ENCODE measurements at places on chromosomes 6 and 20.

DNA sequence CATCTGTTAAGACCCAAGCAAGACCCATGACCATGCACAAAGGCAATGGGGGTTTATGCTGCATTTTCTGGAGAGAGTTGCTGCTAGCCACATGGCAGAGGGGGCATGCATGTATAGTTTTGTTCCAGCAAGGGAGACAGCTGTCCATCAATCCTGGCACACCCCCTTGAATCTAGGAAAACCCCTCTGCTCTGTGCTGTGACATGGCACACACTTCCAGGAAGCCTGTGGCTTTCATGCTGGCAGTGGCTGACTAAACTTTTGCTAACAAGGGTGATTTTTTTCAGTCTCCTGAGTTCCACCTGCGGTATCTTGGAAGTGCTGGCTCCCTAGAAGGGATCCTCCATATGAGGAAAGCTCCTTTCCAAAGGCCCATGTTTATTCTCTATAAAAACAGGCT lies 9.1 kb upstream of the CST4 start:
- H3K27me3 ChIP-seq = no peaks in the 10 kb centered on the region
- no peak overlapping the region for H3K4me3 ChIP-seq
- no peaks in the 10 kb centered on the region for H3K36me3 ChIP-seq
- H3K27ac ChIP-seq = no peak overlapping the region

DNA sequence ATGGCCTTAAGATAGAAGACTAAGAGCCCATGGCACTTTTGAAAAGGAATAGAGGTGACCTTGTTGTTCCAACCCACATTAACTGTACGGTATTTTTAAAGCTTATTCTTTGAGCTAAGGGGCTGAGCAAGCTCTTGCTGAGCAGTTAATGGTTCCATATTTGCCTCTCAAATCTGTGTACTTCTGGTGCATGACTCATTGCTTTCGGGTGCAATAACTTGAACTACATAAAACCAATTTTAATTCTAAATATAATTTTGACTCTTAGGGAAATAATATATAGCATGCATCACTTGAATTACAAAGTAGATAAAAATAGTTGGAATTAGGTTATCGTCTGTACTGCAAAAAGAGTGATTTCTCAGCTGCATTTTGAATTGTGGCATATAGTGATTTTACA lies 348.1 kb upstream of the CITED2 start:
- H3K36me3 ChIP-seq = no peaks in the 10 kb centered on the region
- no peaks in the 10 kb centered on the region for H3K27me3 ChIP-seq
- no peak overlapping the region for H3K27ac ChIP-seq
- no peak for DNase-seq
- no peak overlapping the region for H3K4me3 ChIP-seq

- peaks cover 32% of the 10 kb centered on the region for H3K4me1 ChIP-seq
- no peak overlapping the region for H3K4me3 ChIP-seq
- H3K36me3 ChIP-seq = no peaks in the 10 kb centered on the region
Observed at GRCh38 chr6:81938014-81938856, 185.8 kb upstream of the TENT5A start.

DNA sequence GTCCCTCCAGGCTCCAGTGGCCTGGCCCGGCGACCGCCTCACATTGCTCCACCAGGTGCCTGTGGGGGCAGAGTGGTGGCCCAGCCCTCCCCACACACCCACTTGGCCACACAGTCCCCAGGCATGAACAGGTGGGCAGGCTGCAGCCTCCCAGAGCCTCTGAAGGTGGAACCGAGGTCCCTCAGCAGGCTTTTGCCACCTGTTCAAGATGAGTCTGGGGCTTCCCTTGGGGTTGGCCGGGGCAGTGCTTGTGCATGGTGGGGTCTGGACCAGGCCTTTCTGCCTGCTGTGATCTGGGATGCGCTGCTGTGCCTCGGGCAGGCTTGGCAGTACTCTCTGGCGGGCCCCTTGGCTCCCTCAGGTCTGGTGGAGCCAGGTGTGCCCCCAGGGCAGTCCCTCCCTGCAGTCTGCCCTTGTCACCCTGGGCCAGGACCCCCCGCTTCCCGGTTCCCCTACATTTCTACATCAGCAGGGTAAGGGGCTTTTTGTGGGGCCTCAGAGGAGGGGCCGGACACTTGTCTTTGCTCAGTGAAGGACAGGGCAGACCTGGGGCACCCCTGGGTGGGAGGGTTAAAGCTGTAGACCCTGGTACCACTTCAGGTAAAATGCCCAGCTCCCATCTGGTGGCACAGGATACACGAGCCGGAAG lies 2.7 kb upstream of the COL9A3 start:
- peaks cover 4% of the 10 kb centered on the region for H3K36me3 ChIP-seq
- H3K27ac ChIP-seq = no peak overlapping the region
- no peak overlapping the region for H3K4me3 ChIP-seq
- H3K4me1 ChIP-seq = peaks cover 21% of the 10 kb centered on the region
- H3K27me3 ChIP-seq = peaks cover 34% of the 10 kb centered on the region

GRCh38 chr6:63923139-63923739 lies 287.6 kb downstream of the PHF3 start:
- no peak for DNase-seq
- H3K4me3 ChIP-seq = no peak overlapping the region
- H3K27me3 ChIP-seq = peaks cover 12% of the 10 kb centered on the region
- H3K36me3 ChIP-seq = no peaks in the 10 kb centered on the region

DNA sequence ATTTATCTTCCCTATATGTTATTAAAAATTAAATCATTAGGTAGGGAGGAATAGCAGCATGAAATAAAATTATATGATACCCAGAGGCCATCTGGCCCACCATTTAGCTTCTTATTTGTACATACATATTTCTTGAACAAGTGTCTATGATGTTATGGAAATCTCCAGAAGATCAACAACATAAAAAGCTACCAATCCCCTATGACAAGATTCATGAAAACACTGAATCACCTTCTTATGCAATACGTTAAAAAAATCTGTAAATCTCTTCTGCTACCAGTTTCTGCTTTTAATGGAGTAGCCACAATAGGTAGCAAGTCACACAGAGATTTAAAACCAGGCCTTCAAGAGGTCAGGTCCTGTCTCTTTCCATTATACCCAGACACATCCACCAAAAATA lies 125.8 kb upstream of the ENPP5 start:
- no peak for DNase-seq
- H3K27ac ChIP-seq = no peak overlapping the region
- H3K36me3 ChIP-seq = no peaks in the 10 kb centered on the region
- H3K4me1 ChIP-seq = no peaks in the 10 kb centered on the region
- no peak overlapping the region for H3K4me3 ChIP-seq
- H3K27me3 ChIP-seq = no peaks in the 10 kb centered on the region

DNA sequence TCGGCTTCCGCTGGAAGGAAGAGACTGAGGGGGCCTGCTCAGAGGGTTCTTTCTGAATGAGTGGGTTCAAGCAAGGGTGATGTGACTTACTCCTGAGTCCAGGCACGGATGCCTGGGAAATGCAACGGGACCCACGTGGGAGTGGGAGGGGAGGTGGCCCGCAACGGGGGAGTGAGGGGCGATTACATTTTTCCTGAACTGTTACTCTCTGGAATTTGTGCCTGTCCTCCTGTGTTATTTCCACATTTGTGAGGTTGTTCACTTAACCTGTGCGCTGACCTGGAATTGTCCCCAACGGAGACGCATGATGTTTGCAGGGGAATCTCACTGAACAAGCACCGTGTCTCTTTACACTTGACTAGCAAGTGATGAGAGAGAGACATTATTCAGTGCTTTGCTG lies 209.4 kb downstream of the CDH4 start:
- no peak for DNase-seq
- H3K27me3 ChIP-seq = no peaks in the 10 kb centered on the region
- H3K4me1 ChIP-seq = no peaks in the 10 kb centered on the region
- H3K4me3 ChIP-seq = no peak overlapping the region
- H3K27ac ChIP-seq = no peak overlapping the region

DNA sequence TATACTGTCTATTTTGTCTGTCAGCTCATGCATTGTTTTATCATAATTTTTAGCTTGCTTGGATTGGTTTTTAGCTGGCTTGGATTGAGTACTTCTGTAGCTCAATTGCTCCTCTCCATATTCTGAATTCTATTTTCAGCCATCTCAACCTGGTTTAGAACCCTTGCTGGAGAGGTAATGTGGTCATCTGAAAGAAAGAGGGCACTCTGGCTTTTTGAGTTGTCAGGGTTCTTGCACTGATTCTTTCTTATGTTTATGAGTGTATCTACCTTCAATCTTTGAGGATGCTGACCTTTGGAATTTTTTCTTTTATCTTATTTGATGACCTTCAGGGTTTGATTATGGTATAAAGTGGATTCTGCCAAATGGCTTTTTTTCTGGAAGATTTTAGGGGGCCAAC lies 632.7 kb upstream of the ID4 start:
- no peaks in the 10 kb centered on the region for H3K4me1 ChIP-seq
- no peaks in the 10 kb centered on the region for H3K27me3 ChIP-seq
- H3K36me3 ChIP-seq = no peaks in the 10 kb centered on the region
- no peak overlapping the region for H3K27ac ChIP-seq
- H3K4me3 ChIP-seq = no peak overlapping the region
- no peak for DNase-seq

GRCh38 chr20:56801971-56802755 lies 173.1 kb downstream of the TFAP2C start:
- H3K4me1 ChIP-seq = peaks cover 23% of the 10 kb centered on the region
- no peak overlapping the region for H3K4me3 ChIP-seq
- DNase-seq = no peak

GRCh38 chr6:44356487-44356886 lies 14.0 kb downstream of the SPATS1 start:
- H3K27ac ChIP-seq = no peak overlapping the region
- H3K4me1 ChIP-seq = no peaks in the 10 kb centered on the region
- no peak overlapping the region for H3K4me3 ChIP-seq
- no peaks in the 10 kb centered on the region for H3K36me3 ChIP-seq
- no peak for DNase-seq
- H3K27me3 ChIP-seq = peaks cover 8% of the 10 kb centered on the region

- H3K4me3 ChIP-seq = peak overlapping the region; percentile 50
- peak overlapping the region; percentile 59 for H3K27ac ChIP-seq
- peak; percentile 11 for DNase-seq
- H3K36me3 ChIP-seq = no peaks in the 10 kb centered on the region
- peaks cover 16% of the 10 kb centered on the region for H3K4me1 ChIP-seq
Observed at GRCh38 chr6:16985513-16986284, 116.2 kb upstream of the STMND1 start.

DNA sequence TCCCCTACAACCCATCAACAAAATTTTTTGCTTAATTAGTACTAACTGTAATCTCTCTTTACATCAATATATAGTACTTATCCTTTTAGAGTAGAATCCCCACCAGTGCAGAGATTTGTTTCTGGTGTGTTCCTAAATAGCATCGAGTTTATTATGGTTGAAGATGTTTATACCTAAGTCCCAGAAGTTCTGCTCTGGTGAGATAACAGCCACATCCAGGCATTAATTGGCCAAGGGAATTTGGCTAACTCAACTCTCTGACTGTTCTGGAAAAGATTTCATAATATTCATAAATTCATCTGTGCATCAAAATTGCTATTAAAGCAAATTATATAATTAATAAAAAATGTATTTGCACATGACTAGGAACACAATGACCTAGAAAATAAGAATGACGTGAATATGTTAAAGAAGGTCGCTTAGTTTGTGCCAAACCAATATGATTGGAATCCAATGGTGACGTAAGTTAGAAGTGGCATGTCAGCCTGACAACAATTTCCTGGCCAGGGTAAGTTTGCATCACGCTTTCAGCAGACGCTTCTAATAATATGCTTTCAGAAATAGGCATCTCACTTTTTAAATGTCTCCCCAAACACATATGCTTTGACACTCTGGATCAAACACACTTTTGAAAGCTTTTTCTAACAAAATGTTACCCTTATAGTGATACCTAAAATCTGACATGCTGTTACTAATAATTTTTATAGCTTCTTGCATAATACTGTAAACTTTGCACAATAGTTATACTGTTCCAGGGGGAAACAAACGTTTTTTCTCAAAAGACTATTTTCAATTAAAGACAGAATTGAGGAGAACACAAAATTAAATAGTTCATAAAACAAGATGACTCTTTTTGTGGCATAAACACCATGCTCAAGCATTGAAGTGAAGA lies 236.7 kb downstream of the TENT5A start:
- DNase-seq = no peak
- no peaks in the 10 kb centered on the region for H3K4me1 ChIP-seq
- H3K27me3 ChIP-seq = no peaks in the 10 kb centered on the region
- no peak overlapping the region for H3K27ac ChIP-seq

DNA sequence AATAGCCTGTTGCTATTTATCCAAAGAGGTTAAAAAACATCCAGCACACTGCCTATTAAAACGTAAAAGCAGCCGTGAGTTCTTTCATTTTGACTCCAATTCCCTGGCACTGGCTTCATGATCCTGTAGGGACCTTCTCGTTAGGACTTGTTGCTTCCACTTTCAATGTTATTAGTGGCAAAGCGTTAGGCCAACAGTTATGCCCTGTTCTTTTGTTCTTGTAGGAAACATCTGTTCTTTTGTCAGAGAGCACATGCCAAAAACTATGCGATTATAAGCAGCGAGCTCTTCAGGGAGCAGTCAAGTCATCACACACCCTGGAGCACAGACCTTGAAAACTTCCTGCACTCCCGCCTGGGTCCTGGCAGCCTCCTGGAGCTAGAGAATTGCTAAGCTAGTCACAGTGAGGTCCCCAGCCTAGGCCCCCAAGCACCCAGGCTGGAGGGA lies 609.5 kb upstream of the ARID1B start:
- peak overlapping the region; percentile 41 for H3K4me3 ChIP-seq
- DNase-seq = no peak
- no peak overlapping the region for H3K27ac ChIP-seq
- H3K36me3 ChIP-seq = no peaks in the 10 kb centered on the region

DNA sequence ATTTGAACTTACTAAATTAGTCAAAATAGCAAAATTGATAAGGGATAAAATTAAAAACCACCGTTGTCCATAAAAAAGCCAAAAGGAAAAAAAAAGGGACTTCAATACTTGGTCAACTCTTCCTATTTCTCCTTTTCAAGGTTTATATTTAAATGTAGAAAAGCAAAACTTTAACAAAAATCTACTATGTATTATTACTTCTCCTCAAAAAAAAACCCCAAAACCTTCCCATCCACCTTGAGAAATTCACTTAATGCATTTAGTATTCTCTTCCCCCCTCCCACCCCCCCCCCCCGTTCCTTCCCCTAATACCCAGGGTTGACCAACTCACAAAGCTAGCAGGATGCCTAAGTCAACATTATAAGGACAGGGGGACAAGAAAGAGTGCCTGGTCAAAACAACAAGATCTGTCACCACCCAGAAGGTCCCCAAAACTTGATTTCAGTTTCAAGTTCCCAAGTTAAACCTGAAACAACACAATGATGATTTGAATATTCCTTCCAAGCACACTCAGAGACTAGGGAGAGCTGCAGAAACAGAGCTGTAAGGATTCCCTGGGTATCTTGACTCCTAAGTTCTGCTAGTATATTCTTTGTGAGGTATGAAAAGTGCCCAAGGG lies 14.6 kb downstream of the GMDS start:
- no peaks in the 10 kb centered on the region for H3K27me3 ChIP-seq
- DNase-seq = no peak
- peaks cover 8% of the 10 kb centered on the region for H3K4me1 ChIP-seq
- no peak overlapping the region for H3K27ac ChIP-seq

- H3K36me3 ChIP-seq = no peaks in the 10 kb centered on the region
- H3K4me1 ChIP-seq = peaks cover 24% of the 10 kb centered on the region
- no peak overlapping the region for H3K4me3 ChIP-seq
- peaks cover 55% of the 10 kb centered on the region for H3K27me3 ChIP-seq
Observed at GRCh38 chr6:125745281-125746018, 4.0 kb upstream of the HEY2 start.
